ENCODE measurements at places on chromosomes 3 and 15. TPM values are rescaled to one million over a fixed set of nuclear protein-coding genes. Genes with fewer than 3 reads are reported as not detected.

DNA sequence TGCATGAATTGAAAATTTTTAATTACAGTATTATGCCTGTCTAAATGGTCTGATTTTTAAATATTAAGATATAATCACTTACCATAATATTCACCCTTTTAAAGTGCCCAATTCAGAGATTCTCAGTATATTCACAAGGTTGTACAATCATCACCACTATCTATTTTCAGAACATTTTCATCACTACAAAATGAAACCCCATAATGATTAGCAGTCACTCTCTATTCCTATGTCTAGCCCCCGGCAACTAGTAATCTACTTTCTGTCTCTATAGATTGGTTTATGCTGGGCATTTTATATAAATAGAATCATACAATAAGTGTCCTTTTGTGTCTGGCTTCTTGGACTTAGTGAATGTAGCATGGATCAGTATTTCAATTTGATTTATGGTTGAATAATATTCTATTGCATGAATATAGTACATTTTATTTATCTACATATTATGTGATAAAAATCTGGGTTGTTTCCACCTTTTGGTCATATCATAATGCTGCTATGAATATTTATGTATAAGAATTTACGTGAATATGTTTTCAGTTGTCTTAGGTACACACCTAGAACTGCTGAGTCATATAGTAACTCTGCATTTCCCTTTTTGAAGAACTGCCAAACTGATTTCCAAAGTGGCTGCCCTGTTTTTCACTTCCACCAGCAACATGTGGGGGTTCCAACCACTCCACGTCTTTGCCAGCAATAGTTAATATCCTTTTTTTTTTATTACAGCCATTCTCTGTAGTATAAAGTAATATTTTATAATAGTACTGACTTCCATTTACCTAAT lies 485.7 kb upstream of the ZNF385D start:
- no peak for ATAC-seq

DNA sequence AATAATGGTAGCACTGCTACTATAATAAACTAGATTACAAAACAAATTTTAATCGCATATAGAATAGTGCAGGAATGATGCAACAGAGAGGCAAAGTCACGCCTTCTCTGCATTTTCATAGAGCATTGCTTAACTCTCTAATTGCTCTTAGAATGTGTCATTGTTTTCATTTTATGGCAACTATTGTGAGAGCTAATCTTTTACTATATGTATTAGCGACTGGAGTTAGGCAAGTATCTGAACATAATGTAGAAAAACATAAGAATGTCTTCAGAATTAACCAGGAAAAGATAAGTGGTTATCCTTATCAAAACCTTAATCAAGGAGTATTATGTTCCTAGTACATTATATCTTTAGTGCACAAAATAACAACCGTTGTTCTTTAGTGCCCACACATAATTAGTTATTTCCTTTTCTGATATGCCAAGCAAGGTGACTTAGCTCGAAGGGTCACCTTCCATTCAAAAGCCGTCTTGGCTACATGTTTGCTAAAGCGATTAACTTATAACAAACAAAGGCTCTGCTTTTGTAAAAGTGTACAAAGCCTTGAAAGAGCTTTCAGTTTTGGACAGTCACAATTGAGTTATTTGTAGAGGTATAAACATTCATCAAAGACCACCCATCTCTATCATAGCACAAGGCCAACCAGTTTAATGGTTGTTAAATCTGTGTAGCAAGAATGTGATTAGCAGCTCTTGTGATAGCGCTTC lies 1328.9 kb downstream of the ROBO2 start:
- ATAC-seq: no peak

DNA sequence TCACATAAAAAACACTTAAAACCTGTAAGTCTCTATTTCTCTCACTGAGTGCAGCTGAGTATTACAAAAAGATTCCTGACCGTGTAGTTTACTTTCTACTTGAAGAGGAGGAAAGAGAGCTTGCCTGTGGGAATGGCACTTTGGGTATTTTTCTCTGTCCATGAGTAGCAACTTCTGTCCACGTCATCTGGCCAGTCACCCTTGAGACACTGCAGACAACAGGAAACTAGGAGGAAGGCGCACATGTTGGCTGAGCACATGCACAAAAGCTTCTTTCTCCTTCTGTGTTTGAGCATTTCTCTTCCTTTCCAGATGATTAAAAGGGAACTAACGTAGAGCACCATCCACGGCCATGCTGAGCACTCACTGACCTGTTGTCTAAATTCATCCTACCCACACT lies 19.7 kb downstream of the STARD5 start:
- ATAC-seq: no peak

The ILDR1 gene
- total RNA-seq: 1.4 TPM

DNA sequence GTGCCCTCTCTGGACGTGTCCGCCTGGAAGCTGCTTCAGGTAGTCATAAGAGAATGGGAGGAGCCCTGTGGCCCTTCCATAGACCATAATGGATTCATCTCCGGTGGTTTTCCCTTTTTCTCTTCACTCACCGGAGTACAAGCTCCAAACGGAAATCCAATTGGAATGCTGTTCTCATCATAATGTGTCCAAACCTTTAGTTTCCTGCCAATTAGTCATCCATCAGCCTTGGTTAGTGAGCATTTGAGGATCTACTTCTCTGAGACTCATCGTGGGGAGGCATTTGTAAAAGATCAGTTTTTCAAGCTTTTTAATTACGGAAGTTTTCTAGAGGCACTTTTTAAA lies 34.9 kb downstream of the ABHD2 start:
- ATAC-seq: no peak

DNA sequence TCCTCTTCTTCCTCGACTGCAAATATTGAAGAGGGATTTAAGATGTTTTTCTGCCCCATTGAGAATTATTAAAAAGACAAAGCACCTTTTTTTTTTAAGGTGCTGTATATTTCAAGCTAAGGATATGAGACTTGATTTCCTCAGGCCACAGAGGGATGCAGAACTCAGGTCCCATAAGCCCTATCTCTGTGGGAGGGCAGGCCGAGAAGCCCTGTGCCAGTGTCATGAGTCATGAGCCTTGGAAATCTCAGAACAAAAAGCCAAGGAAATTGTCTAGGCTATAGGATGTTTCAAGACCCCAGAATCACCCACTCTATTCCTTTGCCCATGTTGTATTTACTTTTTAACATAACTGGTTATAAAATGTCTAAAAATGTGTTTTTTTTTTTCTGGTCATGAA lies 7.3 kb downstream of the ESYT3 start:
- no peak for ATAC-seq

The SUCNR1 gene
- not detected for total RNA-seq

- no peak for ATAC-seq
Observed at GRCh38 chr3:42515976-42516375, 13.5 kb downstream of the VIPR1 start.

The SCN11A gene
- total RNA-seq: 0.21 TPM

The ARPIN gene
- total RNA-seq: not detected

The RASL12 gene
- total RNA-seq: not detected

GRCh38 chr15:91956026-91956723 lies 102.7 kb downstream of the SLCO3A1 start:
- ATAC-seq: no peak

DNA sequence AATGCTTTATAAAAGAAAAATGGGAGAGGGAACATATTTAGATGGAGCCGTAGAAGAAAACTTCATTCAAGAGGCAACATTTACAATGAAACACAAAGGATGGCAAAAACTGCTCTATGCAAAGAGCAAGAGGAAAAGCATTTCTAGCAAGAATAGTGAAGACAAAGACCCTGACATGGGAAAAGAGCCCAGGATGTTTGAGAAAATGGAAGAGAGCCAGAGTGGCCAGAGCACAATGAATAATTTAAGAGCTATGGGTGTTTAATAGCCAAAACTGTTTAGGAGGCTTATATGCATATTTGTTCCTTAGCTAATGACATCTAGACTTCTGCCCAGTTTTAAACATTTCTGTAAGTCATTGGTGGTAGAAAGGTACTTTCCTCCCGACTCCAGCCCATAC lies 25.4 kb upstream of the SEMA6D start:
- ATAC-seq: no peak

The STXBP5L gene
- not detected for total RNA-seq

GRCh38 chr3:159008401-159008800 lies 206.5 kb downstream of the MFSD1 start:
- no peak for ATAC-seq

- ATAC-seq: no peak
Observed at GRCh38 chr3:130462089-130462488, 54.9 kb upstream of the COL6A6 start.

The SERPINI2 gene
- total RNA-seq: not detected

The PPCDC gene
- total RNA-seq: 24.2 TPM

The EIF5A2 gene
- 4.7 TPM for total RNA-seq

- no peak for ATAC-seq
Observed at GRCh38 chr3:9780458-9780812, 10.7 kb upstream of the CAMK1 start.

DNA sequence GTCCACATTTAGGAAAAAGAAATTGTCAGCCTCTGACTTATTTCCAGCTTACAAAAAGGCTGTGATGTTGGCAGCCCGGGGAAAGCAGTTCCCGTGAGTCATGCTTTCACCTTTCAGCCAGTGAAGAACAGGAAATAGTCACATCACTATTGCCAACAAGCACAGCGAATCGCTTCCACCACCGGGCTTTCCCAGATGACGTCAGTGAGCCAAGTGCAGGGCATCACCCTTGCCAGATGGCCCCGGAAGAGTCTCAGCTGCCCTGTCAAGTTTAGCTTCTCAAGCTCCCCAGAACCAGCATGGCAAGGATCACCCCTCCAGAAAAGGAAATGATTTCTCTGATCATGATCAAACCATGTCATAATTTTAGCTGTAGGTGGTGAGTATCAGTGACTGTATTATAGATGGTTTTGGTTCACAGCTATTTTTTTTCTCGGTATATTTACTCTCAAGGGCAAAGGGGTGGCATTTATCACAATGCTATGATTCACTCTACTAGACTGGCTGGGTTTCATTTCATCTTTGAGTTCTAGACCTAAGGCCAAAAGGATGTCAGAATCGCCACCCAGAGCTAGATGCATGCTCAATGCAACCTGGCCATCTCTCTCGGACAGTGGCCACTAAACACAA lies 32.9 kb downstream of the B3GNT5 start:
- ATAC-seq: peak; percentile 89

The TTC21A gene
- 4.7 TPM for total RNA-seq

- ATAC-seq: no peak
Observed at GRCh38 chr3:126512916-126513650, 4.5 kb downstream of the UROC1 start.

DNA sequence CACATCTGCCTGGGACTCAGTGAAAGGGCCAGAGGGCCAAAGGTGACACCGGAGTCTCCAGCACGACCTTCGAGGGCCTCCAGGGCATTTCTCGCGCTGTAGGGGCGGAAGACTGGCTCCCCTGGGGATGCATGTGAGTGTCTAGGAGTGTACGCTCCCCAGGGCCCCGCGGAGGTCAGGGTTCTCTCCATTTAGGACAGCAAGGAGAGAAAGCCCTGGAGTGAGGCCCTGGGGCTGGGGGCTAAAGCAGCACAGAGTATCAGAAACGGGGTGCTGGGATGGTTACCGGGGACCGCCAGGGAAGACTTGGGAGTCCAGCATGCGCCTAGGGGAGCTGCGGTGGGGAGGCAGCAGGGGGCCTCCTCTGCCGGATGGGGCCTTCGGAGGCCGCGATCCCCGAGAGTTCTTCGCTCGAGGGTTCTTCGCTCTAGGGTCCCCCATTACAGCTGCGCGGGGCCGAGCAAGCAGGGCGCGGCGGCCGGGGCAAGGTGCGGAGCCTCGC lies 595 bp upstream of the APBA2 start:
- ATAC-seq: peak; percentile 25

The KIF23 gene
- total RNA-seq: 51.3 TPM

GRCh38 chr3:111249421-111249820 lies 177.8 kb downstream of the NECTIN3 start:
- ATAC-seq: no peak

GRCh38 chr15:69595009-69595791 lies 142.6 kb downstream of the RPLP1 start:
- ATAC-seq: no peak

- no peak for ATAC-seq
Observed at GRCh38 chr3:148068466-148068865, 629.2 kb upstream of the AGTR1 start.

The RETNLB gene
- not detected for total RNA-seq

DNA sequence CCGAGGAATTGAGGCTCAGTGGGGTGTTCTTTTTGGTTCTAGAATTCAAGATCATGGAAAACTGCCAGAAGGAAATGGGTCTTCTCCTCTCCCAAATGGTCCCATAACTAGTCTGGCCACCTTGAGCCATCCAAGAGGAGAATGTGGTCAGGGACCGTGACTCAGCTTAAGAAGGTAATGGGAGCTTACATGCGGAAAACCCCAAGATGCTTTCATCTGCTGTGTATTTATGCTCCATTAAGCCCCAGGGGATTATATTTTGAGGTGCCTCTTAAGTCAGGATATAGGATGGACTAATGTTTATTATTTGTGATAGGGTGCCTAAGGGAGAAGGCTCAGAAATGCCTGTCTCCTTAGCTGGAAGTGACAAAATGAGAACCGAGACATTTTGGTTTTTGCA lies 39.2 kb upstream of the DLG1 start:
- ATAC-seq: no peak

DNA sequence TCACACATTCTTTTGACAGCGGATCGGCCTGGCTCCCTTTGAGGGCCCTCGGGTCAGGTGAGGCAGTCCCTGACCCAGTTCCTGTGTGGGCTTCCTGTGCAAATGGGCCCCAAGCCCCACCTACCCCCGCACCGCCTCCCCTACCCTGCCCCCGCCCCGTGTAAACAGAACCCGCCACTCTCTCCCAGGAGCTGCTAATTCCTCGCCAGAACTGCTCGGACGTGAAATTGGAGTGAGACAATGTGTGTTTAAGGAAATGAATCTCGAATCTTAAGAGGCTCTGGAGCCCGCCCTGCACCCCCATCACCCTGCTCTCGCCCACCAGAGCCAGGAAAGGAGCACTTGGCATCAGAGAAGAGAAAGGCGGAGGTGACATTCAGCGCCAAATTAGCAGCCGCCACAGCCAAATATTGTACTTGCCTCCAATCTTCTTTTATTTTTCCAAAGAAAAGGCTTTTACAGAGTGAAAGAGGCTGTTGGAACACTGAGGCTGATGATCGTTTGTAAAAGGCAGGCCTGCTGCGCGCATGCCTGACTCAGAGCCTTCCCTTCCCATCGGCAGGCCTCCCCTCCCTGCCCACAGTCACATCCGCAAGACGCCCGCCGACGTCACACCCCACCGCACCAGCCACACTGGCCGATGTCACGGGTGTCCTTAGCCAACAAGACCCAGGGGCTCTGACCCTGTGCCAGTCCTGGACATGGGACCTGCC lies 53.1 kb downstream of the CACNA2D2 start:
- peak; percentile 92 for ATAC-seq

DNA sequence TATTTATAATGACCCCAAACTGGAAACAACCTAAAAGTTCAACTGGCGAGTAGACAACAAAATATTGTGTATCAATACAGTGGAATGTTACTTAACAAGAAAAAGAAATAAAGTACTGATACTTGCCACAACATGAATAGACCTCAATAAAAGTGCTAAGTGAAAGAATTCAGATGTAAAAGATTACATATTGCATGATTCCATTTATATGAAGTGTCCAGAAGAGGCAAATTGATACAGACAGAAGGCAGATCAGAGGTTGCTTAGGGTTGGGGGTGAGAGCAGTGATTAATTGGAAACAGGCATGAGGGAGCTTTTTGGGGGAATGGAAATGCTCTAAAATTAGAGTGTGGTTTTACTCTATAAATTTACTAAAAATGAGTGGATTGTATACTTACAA lies 183.3 kb downstream of the SATB1 start:
- no peak for ATAC-seq

GRCh38 chr3:175521406-175521805 lies 662.3 kb downstream of the NAALADL2 start:
- no peak for ATAC-seq

GRCh38 chr15:83100097-83100646 lies 7.3 kb upstream of the TM6SF1 start:
- ATAC-seq: no peak

The NEIL1 gene
- total RNA-seq: 56.7 TPM

GRCh38 chr15:39908186-39908585 lies 11.9 kb downstream of the GPR176 start:
- ATAC-seq: no peak

Measured in activated T-helper 17 cell treated with anti-CD3 and anti-CD28 coated beads, Interleukin-2, amount 50 U/mL, for 72 hours (primary cell).